ENCODE measurements at places on chromosomes 2 and 18.

- DNase-seq = no peak
These were observed 341.5 kb upstream of the SPHKAP start for GRCh38 chr2:228522977-228523376.

DNA sequence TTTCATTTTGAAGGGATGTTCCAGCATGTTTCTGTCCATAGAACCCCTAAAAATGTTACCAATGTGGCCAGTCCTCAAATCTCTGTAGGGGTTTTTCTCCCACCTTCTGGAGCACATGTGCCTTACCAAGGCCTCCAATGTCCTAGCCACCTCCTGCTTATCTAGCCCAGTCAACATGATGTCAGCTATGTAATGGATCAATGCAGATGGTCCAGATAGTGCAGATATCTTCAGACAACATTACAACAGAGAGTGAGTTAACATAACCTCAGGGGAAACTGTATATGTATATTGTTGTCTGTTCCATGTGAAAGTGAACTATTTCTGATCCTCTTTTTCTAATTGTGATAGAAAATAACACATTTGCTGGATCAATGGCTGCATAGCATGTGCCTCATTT is 92.7 kb downstream of the MRPS9 start:
- DNase-seq = no peak

DNA sequence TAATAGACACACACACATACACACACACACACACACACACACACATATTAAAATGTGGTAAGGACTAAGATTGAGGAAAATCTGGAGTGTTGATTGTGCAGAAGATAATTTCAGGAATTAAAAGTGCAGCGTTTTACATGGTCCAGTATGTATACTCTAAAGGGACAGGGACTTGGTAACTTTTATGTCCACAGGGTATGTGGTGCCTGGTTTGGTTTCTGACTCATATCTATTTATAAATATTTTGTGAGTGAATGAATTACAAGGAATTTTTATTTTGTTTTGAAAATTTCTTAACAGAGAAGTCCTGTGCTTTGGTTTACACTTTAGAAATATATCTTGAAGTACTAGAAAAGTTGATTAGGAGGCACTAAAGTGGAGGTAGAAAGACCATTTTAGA is 287.7 kb upstream of the NXPH2 start:
- DNase-seq = no peak

DNA sequence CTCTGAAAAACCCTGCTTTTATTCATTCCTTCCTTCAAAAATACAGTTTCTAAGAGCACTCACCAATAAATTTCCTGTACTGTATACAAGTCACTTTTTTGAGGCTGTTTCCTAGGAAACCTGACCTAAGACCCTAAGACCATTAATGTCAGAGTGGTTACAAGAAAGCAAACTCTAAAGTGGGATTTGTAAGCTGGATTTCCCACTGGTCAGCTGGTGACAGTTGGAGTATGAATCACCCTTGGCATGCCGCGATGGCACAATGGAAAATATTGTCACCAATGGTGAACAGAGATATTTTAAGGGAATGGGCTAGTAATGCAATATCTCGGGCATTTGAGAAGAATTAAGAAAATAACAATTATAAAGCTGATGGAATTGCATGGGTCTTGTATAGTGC is 101.9 kb downstream of the COL3A1 start:
- DNase-seq = no peak

DNA sequence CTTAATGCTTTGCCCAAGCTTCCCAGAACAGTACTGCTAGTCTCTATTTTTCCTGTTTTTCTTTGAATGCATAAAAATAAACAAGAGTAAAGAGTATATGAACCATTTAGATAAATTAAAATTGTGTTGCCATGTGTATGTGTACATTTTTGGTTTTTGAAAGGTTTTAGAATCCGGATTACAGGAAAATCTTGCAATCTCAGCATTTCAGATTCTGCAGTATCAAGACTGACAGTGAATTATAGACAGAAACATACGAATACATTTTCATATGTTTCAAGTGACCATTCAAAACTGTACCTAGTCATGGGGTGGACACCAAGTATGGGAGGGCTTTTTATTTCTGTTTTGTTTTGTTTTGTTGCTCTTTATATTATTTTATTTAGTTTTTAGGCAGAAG is 604.1 kb downstream of the LRP1B start:
- no peak for DNase-seq

GRCh38 chr2:103739186-103739585 is 977.4 kb downstream of the TMEM182 start:
- DNase-seq = no peak

DNA sequence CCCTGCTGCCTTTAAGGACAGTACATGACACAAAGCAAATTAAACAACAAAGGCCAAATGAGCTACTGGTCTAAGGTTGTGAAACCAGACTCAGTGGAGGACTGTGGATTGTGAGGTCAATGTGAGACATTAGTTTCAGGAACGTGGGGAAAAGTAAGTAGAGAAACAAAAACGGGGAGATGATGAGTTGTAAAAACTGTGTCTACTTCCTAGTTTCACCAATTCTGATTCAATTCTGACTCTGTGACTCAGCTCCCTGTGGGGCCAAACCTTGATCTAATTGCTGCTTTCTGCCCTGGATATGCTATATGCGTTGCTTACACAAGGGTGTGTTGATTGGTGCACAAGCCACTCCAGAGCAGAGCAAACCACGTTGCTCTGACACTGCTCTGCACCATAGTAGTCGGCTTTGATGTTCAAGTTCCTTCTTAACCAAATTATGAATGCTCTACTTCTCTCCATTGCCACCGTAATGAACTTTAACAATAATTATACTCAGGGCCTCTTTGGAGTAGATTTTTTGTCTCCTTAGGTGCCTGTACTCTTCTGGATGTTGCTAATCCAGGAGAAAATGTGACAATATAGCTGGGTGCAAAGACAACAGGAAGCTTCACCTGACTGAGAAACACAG is 1640.1 kb upstream of the CELF4 start:
- DNase-seq = no peak

- DNase-seq = no peak
These were observed 49.3 kb upstream of the PTPRM start for GRCh38 chr18:7517852-7518251.

DNA sequence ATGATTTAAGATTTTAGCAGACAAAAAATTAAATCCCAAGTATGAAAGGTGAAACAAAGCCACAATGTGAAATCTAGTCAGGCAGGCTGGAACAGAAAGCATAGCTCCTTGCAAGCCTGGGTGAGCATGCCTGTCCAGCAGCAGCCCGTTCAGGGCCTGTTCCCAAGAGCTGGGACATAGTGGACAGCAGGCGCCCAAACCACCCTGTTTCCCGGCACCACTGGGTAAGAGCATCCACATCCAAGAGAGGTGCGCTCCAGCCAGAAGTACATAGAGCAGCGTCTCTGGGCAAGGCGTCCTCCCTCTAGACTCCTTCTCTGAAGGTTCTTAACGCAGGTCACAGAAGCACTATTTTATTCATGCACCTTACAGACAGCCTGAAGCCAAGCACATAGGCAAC is 80.8 kb downstream of the DNER start:
- no peak for DNase-seq

- DNase-seq = no peak
These were observed 201.7 kb downstream of the NAPG start for GRCh38 chr18:10727477-10727876.

- peak; percentile 99 for DNase-seq
These were observed 47.0 kb upstream of the TGIF1 start for GRCh38 chr18:3402982-3403451.

DNA sequence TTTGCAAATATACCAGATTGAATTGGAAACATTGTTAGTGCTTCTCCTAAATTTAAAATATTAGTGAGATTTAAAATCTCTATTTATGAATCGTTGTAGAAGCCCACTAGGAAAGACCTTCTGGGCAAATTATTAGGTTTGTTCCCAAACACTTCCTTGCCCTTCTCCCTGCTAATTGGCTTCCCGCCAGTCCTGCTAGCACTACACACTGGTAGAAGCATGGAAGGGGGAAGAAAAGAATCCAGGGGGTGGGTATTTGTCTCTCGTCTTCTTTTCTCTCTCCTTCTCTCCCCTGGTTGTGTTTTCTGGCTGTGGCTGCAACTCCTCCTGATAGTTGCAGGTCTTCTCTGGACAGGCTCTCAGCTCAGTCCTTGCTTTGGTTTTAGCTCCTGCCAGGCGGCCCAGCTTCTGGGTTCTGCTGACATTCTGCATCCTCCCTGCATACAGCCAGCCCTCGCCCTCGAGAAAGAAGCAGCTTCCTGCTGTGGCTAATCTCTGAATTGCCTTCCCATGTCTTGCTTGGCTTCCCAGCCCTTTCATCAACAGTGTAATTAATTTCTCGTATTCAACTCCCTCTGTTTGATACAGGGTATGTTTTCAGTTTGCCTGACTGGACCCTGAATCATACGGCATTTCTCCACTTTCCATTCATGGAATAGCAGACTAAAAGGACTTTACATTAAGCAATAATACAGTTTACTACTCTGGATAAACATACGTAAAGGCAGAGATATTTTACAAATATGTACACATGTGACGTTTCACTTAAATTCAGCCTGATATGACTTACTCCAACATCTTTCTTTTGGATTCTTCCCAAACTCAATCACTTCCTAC is 6.9 kb upstream of the PARD3B start:
- no peak for DNase-seq

DNA sequence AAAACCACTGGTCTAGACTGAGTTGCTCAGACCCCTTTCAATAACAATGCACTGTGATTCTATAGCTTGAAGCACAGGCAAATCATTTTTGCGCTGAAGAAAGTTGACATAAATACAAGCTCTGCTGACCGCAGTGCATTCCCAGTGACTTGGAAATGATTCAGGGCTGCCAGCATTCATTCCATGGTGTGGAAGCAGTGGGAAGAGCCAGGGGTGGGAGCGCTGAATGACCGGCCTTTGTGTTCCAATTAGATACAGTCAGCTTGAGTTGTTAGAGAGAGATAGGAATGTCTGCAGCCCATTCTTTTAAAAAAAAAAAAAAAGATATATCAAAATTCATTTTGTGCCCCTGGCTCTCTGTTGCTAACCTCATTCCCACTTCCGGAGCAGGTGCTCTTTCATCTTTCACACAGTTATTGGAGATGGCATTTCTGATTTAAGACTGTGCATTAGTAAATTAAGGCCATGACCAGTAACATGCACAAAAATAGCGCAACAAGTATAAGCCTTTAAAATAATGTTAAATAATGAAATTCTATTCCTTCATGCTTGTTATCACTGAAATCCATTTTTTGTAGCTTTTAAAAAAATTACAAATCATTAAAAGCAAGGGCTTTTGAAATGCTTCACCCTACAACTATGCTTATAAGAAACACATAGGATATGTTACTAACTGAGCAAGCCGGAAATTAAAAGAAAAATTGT is 59.4 kb upstream of the CTLA4 start:
- DNase-seq = peak; percentile 90

GRCh38 chr2:237857791-237858190 is 1.6 kb upstream of the RAMP1 start:
- DNase-seq = no peak

DNA sequence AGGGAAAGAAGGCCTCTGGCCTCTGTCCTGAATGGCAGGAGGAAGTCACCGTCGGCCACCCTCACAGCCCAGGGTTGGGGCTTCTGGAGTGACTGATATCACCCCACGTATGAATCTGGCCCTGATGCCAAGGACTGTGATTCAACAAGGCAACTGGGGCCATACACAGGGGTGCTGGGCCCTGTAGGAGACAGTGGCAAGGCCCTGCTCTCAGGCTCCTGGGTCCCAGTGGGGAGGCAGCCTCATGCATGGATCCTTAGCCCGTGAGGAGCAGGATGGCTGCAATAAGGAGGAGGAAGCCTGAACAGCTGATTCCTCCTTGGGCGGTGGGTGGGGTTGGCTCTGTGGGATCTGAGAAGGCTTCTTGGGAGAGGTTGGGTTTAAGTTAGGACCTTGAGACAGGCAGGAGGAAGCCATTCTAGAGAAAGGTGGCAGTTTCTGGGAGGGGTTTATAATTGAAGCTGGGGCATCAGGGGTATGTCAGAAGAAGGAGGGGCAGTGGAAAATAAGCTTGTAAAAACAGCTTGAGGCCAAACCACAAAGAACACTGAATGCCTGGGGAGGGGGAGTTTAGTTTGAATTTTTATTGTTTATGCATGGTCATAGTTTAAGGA is 42.8 kb upstream of the LAPTM4A start:
- DNase-seq = no peak

- no peak for DNase-seq
These were observed 5.7 kb upstream of the GAL3ST2 start for GRCh38 chr2:241770936-241771285.

- no peak for DNase-seq
These were observed 541.2 kb upstream of the POU3F3 start for GRCh38 chr2:104312684-104313083.

DNA sequence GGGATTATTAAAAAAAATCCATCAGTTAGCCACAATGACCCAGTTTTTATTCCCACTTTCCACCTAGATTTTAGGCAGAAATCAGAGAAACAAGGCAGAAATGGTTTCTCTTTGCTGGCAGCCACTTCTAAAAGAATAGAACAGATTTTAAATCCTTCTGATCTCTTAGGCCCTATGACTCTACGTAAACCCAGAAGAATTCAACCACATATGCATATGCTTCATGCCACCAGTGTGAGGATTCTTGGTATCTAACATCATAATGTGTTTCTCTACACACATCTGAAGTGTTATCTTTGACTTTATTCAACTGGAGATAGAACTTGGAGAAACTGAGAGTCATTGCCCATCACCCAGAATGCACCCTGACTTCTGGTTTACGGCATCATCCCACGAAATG is 128.7 kb upstream of the TANK start:
- no peak for DNase-seq

DNA sequence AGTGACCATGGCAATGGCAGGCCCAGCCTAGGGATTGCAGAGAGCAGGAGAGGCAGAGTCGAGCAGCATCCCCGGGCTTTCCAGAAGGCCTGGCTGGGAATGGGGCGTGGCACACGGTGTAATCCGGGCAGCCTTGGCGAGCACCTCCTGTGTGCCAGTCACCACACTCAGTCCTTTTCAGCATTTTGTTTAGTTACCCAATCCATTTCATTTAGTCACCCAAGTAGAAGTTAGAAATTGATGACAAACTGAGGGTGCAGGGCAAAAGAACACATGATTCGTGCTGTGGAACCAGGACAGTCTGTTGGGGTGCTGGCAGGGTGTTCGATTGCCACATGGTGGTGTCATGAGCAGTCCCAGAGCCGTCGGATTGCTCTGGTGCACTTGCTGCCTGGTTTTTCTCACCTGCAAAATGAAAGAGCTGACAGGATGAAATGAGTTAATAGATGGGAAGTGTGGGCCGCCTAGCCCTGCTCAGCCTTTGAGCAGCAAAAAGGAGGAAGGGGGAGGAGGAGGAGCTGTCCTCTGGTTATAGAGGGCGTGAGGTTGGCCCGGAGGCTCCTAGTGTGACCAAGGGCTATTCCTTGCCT is 299.4 kb downstream of the AGAP1 start:
- no peak for DNase-seq

GRCh38 chr2:126976721-126977328 is 78.1 kb downstream of the TEX51 start:
- DNase-seq = no peak
